ENCODE measurements at places on chromosomes 13 and 19.
A peak's percentile ranks its signal among the peaks of the same experiment; 100 is the strongest.

DNA sequence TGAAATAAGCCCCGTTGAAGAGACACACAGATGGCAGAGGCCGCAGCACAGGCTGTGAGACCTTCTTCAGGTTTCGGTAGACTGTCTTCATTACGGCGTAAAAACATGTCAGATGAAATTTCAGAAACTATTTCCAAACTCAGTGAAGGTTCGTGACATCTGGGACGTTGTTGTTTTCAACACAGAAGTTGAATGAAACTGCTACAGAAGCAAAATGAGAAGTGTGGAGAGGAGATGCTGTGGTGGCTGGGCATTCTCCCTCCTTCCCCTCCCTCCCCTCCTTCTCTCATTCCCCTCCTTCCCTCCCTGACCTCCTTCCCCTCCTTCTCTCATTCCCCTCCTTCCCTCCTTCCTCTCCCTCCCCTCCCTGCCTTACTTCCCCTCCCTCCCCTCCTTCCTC is 113.6 kb downstream of the ATP11A start:
- DNase-seq = no peak

GRCh38 chr13:40328091-40328490 is 338.4 kb downstream of the FOXO1 start:
- DNase-seq = no peak

DNA sequence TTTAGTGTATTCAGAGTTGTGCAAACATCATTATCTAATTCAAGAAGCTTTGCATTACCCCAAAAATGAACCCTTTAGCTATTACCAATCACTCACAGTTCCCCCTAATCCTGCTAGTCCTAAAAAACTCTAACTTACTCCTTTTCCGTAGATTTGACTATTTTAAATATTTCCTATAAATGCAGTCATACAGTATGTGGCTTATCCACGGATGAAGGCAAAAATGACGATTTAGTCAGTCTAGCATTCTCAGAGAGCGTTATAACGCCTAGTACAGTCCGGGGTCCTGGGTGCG is 587 bp upstream of the ZNF383 start:
- DNase-seq = no peak

- DNase-seq = peak; percentile 46
These were observed 2.9 kb downstream of the RXFP2 start for GRCh38 chr13:31742097-31742734.

DNA sequence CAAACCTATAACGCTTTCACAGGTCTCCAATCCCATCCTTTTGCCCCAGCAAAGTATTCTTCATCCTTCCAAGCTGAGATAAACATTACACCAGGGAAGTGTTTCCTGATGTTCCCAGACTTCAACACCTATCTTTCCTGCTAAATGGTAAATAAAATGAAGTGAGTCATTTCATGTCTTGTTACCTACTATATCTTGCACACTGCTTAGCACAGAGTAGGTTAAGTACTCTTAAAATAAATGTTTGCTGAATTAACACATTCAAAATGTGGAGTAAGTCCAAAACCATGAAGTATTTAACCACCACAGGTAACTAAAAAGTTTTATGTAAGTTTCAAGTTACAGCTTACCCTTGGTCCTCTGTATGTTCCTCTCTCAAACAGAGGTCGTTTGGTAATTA is 3.4 kb downstream of the RBM26 start:
- no peak for DNase-seq

DNA sequence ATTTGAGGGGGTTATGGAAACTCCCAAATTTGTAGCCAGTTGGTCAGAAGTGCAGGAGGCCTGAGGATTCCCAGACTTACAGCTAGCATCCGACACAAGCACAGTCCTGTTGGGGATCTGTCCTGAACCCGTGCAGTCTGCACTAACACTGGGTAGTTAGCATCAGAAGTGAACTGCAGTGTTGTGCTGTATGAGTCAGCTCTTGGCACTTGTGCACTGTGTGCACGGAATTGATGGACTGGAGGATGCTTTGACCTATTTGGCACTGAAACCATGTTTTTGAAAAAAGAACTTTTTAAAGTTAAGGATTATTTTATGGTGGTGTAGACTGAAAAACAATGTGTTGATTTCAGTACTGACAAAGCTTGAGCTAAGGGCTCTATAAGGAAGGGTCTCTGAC is 279.0 kb downstream of the NHLRC3 start:
- no peak for DNase-seq

GRCh38 chr13:30157616-30157993 is 149.7 kb downstream of the KATNAL1 start:
- DNase-seq = no peak

DNA sequence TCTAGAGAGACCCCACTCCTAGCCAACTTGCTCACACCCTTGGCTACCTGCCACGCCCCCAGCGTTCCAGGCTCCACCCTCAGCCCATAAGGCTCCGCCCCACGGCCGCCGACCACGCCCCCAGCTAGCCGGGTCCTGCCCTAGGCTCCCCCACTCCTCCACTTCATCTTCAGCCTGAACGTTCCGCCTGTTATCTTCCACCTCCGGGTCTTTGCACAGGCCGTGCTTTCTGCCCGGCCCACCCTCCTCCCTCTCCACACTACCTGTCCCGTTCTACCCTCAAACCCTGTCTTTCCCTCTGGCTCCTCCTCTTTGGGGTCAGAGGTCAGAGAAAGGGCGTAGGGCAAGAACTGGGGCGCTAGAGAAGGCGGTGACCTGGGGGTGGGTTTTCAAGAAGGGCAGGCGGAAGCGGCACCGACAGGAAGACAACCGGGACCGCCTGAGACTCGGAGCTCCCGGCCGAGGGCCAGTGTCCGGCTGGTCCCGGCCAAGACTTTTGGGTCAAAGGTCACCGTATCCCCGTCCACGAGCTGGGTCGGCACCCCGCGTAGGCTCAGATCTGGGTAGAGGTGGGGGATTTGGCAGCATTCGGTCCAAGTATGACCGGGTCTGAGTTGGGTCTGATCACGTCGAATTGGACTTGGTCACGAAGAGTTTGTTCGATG is 2.2 kb downstream of the PDE4C start:
- DNase-seq = no peak

DNA sequence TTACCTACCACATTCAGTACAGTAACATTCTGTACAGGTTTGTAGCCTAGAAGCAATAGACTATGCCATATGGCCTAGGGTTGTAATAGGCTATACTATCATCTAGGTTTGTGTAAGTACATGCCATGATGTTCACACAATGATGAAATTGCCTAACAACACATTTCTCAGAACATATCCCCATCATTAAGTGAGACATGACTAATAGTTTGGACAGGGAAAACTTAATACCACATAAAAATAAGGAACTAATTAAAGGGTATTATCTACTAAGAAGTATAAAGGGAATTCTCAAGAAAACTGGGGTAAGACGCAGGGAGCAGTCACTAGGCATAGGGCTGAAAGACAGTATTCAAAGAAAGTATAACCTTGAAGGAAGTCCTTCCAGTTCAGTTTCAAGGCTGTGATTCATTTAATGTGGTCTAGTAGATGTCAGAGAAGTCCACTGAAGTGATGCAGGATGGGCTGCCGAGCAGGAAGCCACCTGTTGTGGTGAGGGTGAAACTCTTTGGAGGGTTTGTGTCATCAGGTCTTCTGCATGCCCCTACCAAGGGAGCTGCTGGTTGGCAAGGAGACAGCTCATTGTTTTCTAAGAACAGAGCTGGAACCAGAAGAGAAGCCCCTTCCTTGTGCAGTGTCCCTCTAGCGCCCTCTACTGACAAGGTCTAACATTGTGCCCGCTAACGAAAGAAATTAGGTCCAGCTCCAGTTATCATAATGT is 122.9 kb downstream of the OLFM4 start:
- DNase-seq = no peak

- no peak for DNase-seq
These were observed 419 bp downstream of the MRPS31 start for GRCh38 chr13:40770609-40770933.

GRCh38 chr13:77460195-77460594 is 75.3 kb upstream of the SCEL start:
- no peak for DNase-seq

- no peak for DNase-seq
These were observed 15.4 kb upstream of the MED4 start for GRCh38 chr13:48110132-48110868.

DNA sequence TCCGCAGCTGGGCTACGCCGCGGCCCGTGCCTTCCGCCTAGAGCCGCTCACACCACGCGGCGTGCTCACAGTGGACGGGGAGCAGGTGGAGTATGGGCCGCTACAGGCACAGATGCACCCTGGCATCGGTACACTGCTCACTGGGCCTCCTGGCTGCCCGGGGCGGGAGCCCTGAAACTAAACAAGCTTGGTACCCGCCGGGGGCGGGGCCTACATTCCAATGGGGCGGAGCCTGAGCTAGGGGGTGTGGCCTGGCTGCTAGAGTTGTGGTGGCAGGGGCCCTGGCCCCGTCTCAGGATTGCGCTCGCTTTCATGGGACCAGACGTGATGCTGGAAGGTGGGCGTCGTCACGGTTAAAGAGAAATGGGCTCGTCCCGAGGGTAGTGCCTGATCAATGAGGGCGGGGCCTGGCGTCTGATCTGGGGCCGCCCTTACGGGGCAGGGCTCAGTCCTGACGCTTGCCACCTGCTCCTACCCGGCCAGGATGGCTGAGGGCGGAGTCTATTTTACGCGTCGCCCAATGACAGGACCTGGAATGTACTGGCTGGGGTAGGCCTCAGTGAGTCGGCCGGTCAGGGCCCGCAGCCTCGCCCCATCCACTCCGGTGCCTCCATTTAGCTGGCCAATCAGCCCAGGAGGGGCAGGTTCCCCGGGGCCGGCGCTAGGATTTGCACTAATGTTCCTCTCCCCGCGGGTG is 7.4 kb downstream of the DBP start:
- no peak for DNase-seq

DNA sequence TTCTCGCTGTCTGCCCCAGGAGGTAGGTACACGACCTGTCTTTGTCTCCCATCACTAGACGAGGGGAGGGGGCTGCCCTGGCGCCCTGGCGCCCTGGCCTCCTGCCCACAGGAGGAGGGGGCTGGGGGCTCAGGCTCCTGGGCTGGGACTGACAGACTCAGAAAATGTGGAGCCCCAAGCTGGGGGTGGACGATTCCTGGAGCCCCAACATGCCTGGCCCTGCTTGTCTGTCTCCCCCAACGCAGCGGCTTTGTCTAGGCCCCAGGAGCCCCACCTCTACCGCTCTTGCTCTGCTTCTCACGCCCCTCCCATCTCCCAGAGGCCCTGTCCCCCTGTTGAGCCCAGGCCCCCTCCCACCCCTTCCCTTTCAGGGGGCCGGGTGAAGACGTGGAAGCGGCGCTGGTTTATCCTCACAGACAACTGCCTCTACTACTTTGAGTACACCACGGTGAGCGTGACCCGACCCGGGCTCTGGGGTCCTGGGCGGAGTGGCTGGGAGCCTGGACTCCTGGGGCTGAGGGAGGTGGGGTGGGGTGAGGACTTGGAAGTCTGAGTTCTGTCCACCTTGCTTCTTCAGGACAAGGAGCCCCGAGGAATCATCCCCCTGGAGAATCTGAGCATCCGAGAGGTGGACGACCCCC is 8.6 kb downstream of the CYTH2 start:
- DNase-seq = no peak

Measured in activated CD4-positive, alpha-beta T cell treated with anti-CD3 and anti-CD28 coated beads for 24 hours (primary cell).